Astrocyte (in vitro differentiated cells and primary cell): ENCODE measurements at places on chromosomes 11 and 22. TPM values are rescaled to one million over a fixed set of nuclear protein-coding genes. Genes with fewer than 3 reads are reported as not detected.

Gene ATG16L2
- 9.6 and 11.7 TPM in 2 replicates for total RNA-seq

Gene ELFN2
- total RNA-seq = 2.8 and 3.0 TPM in 2 replicates

Gene PHF21B
- 6.0 and 6.3 TPM in 2 replicates for total RNA-seq

Gene PANX2
- 2.3 and 2.8 TPM in 2 replicates for total RNA-seq

Gene APOL2
- 77.2 and 85.1 TPM in 2 replicates for total RNA-seq

Gene APLNR
- total RNA-seq = 0.07 TPM in 1 of 2 replicates, not detected in the other

Gene CCDC116
- total RNA-seq = 0.11 and 0.22 TPM in 2 replicates

Gene OR52H1
- total RNA-seq = not detected in 2 replicates

- no peak for DNase-seq
Observed at GRCh38 chr22:25840167-25840566, 98.2 kb downstream of the MYO18B start.

DNA sequence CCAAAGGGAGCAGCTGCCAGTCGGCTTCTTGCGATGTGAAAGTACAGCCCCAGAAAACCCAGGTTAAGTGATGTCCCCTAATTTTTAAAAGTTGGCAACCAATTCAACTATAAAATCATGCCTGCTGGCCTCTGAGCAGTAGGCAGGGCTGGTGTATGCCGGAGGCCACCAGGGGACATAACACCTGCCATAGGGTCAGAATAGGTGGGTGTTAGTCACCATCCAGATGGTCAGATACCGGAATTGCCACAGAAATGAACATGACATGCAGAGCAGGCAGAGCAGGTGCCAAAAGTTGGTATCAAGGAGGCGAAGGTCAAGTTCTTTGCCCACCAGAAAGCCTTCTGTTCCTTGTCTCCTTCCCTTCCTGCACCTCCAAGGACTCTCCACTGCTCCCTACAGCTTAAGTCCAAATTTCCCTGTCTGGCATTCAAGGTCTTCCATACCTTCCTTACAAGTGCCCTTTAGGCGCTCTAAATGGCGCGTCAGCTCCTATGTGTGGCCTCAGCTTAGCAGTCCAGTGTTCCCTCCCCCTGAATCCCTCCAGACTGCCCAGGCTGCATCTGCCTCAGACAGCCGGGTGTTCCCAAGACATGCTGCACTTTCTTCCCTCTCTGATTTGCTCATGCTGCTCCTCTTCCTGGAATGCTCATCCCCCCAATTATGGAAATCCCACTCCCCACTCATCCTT lies 45.1 kb downstream of the PTPRJ start:
- DNase-seq = no peak

- DNase-seq = peak; percentile 43
Observed at GRCh38 chr11:33160136-33160535, 1.1 kb downstream of the CSTF3 start.

DNA sequence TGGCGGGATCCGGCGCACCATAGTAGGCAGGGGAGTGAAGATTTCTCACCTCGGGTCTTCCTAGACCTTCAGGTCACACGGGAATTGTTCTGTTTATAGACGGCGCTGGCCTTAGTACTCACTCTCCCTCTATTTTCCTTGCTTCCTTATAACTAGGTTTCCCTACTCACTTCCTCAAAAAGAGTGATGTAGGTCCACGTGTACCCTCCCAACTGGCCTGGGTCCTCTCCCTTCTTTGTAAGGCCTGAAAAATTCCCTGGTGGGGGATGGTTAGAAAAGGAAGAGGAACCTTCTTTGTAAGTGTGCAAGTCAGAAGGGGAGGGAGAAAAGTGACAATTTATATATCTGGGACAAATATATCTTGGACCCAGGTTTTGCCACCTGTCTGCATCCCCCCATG lies 2.9 kb upstream of the TMEM9B start:
- no peak for DNase-seq

DNA sequence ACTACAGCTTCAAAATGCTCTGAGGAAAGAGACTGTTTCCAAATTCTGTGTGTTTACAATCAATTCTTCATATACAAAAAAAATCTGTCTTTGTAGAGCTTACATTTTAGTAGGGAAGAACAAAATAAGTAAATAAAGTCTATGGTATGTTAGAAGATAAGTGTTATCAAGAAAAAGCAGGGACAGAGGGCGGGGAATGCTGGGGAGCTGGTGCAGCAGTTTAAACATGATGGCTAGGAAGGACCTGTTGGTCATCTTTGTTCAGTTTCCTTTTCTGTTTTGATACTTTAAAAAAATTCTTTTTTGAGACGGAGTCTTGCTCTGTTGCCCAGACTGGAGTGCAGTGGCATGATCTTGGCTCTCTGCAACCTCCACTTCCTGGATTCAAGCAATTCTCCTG lies 16.1 kb downstream of the TMEM25 start:
- no peak for DNase-seq

DNA sequence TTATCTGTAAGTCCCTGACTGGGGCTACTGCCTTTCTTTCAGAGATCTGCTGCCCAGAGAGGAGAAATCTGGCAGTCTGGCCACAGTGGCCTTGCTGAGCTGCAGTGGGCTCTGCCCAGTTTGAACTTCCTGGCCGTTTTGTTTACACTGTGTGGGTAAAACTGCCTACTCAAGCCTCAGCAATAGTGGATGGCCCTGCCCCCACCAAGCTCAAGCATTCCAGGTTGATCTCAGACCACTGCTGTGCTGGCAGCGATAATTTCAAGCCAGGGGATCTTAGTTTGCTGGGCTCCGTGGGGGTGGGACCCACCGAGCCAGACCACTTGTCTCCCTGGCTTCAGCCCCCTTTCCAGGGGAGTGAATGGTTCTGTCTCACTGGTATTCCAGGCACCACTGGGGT lies 117.5 kb downstream of the TRPC6 start:
- no peak for DNase-seq

DNA sequence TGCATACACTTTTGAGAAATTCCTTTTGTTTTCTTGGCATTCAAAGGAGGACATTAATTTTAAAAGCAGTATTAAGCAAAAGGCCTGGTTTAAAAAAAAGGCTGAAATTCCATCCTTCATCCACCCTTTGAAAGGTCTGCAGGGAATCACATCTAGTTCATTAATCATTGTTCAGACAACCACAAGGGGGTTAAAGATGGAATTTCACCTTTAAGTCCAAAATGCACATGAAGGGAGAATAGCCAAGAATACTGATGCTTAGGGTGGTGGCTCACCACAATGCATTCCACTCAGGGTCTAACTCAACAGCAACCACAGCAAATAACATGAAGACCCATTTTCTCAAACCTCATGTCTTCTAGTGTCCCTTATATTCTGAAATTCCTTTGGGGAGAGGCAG lies 256.9 kb downstream of the CADM1 start:
- peak; percentile 97 for DNase-seq

- DNase-seq = no peak
Observed at GRCh38 chr22:44454113-44454769, 43.8 kb downstream of the RTL6 start.

- DNase-seq = no peak
Observed at GRCh38 chr22:28544431-28544868, 135.2 kb downstream of the TTC28 start.

- no peak for DNase-seq
Observed at GRCh38 chr22:25447067-25447685, 117.3 kb upstream of the GRK3 start.

DNA sequence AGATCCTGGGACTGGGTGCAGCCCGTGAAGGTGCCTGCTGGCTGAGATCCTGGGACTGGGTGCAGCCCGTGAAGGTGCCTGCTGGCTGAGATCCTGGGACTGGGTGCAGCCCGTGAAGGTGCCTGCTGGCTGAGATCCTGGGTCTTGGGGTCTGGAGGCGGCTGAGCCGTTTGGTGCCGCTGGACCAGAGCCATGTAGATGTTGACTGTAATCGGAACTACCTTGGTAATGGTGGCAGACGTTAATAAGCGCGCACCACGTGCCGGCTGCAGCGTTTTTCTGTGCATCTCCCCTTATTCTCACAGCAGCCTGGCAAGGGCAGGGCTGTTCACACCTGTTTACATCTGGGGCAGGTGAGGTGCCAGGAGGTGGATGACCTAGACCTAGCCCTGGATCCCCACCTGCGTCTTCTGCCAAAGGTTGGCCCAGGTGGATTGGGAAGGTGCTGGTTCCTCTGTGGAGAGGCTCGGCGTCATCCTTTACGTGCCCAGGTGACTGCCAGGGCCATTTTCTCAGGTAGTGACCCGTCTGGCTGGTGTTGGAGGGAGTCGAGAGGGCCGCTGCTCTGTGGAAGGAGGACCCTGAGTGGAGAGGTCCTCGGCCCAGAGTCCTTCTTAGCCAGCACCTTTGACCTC lies 382.5 kb downstream of the TBC1D22A start:
- no peak for DNase-seq

DNA sequence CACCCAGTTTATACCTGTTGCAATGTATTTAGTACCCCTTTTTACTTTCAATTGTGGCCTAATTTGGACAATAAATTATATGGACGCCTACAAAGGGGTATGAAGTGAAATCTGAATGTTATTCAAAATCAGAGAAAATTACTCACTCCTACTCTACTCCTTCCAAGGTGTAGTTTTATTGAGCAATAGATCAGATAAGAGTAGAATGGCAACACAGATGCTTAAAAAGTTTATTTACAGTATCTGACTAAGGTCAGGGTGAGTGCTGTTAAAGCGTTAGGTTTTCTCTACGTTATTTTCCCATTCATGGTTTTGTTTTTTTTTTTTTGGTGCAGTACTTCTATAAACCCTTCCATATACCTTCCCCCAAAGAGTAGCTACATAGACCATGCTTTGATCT lies 805.6 kb downstream of the KCNA4 start:
- no peak for DNase-seq

GRCh38 chr11:102813484-102813883 lies 15.5 kb upstream of the MMP1 start:
- no peak for DNase-seq

- no peak for DNase-seq
Observed at GRCh38 chr11:108436594-108436993, 30.7 kb downstream of the C11orf65 start.

- no peak for DNase-seq
Observed at GRCh38 chr11:124899383-124900145, 1.9 kb upstream of the ROBO4 start.

DNA sequence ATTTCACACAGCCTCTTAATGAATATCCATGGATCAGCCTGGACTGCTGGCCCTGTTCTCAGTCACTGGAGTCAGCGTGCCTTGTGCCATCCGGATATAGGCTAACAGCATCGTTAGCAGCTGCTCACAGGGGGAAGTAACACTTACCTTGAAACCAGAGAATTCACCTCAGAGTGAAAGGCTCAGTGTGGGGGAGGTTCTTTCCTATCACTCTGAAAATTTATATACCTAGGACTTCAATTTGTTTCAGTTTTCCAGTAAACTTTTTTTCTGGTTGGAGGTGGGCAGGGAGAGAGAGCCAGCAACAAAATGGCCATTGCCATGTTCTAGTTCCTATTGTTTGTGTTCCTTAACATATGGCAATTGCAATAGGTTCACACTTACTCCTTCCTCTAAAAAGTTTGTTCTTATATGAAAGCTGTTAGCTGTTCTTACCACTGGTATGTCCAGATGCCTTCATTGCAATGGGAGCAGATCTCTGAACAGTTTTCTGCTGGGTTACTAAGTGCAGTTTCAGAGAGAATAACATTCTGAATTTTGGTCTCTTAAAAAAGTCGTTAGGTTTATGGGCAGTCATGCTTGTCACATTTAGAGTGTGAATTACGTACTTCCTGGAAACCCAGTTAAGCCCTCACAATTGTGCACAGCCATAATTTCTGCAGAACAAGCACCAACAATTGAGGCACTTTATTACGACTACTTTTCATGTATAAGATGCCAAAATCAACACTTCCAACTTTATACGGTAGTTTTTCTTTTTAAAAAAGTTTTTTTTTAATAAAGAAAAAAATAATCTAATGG lies 247.6 kb downstream of the CADM1 start:
- no peak for DNase-seq

DNA sequence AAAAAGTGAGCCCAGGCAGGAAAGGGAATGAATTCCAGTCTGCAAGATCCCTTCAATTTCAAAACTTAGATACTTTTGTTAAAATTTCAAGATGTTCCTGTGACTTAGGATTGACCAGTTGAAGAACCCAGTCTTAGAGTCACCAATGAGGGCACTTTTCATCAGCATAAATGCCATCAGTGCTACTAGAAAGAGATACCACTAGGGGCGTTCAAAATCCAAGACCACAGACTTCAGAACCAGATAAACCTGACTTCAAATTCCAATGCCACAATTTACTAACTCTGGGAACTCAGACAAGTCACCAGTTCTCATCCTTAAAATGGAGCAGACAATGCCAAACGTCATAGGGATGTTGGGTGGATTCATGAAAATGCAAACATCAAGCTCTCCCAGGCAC lies 523.2 kb downstream of the BUD13 start:
- no peak for DNase-seq

GRCh38 chr22:18067548-18068341 lies 10.0 kb upstream of the PEX26 start:
- peak; percentile 18 for DNase-seq

DNA sequence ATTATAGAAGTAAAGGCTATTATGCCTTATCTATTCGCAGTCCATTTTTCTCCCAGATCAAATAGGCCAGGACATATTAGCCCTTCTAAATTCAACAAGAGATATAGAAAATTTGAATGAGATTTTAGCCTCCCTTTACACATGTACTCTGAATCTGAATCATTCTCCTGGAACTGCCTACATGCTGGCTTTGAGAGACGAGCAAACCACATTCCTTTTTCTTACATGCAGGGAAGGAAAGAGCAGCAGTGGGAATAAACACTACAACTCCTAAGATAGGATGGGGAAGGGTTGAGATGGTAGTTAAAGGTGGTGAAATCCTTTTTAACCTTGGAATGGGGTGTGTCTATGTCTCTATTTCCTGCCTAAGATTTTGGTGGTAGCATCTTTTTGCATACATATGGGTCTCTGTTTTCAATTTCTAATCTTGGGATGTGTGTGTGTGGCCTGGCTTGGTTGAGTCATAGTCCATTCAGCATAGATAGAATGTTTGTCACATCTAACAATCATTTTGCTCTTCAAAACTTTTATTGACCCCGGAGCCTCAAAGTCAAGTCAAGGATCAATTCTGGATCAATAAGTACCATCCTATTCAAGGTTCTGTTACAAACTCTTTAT lies 11.1 kb upstream of the OOSP2 start:
- no peak for DNase-seq

- no peak for DNase-seq
Observed at GRCh38 chr11:17553249-17553546, 6.1 kb downstream of the OTOG start.

DNA sequence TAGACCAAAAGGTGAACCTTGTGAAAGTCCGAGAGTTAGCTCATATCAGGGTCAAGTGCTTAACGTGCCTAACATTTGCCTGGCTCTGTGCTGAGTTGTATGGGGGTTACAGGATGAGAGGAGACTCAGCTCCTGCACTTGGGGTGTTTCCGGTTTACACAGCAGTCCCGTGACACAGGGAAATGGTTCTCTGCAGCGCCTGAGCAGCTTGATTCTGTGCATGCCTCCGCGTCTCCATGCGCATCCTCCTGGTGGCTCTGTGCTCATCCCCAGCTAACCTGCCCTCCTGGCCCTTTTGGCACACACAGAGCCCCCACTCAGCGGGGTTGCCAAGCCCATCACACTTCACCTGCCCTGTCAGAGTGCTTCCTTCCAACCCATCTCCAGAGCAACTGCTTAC lies 238.3 kb upstream of the TBCEL start:
- no peak for DNase-seq
